ENCODE measurements at places on chromosomes 5 and 9.
A peak's percentile ranks its signal among the peaks of the same experiment; 100 is the strongest.

- no peak for DNase-seq
Measured at GRCh38 chr5:83151821-83152220, 74.5 kb downstream of the XRCC4 start.

DNA sequence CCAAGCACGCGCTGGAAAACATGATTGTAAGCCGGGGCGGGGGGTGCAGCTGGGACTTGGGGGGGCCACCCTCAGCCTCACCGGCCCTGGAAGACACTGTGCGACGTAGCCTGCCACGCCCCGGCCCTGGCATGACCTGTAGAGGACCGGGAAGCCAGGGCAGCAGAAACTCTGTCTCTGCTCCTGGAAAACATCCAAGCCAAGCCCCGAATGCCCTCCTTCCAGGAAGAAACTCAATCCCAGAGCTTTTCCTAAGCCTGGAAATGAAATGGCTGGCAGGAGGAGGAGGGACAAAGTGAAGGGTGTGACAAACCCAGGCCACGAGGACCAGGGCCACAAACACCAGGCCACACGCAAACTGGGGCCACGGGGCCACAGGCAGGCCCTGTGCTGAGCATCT is 55.4 kb downstream of the KCNT1 start:
- no peak for DNase-seq

GRCh38 chr9:108579757-108580439 is 275.9 kb downstream of the ACTL7B start:
- peak; percentile 44 for DNase-seq

GRCh38 chr9:113477661-113478060 is 14.1 kb downstream of the RGS3 start:
- DNase-seq: no peak

DNA sequence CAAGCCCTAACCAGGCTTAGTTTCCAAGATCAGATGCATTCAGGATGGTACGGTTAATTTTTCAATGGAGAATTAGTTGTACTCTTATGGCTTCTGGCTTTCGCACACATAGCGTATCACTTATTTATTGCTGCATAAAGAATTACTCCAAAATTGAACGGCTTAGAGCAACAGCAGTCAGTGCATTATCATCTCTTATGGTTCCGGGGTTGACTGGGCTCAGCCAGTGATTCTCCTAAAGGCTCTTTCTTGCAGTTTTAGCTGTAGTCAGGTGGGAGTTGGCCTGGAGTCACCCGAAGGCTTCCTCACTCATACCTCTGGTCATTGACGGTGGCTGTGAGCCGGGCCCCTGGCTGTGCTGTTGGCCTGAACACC is 595 bp upstream of the GRHPR start:
- no peak for DNase-seq

All from occipital lobe (tissue), 3 donors.